ENCODE measurements at places on chromosomes 5 and 9. TPM values are rescaled to one million over a fixed set of nuclear protein-coding genes. Genes with fewer than 3 reads are reported as not detected.

- DNase-seq, result no peak
Observed at GRCh38 chr9:37968228-37968701, 64.3 kb upstream of the SLC25A51 start.

WNK2 gene
- 38.9 TPM for polyA plus RNA-seq

- no peak for DNase-seq
Observed at GRCh38 chr9:114385397-114386181, 2.2 kb downstream of the AKNA start.

DNA sequence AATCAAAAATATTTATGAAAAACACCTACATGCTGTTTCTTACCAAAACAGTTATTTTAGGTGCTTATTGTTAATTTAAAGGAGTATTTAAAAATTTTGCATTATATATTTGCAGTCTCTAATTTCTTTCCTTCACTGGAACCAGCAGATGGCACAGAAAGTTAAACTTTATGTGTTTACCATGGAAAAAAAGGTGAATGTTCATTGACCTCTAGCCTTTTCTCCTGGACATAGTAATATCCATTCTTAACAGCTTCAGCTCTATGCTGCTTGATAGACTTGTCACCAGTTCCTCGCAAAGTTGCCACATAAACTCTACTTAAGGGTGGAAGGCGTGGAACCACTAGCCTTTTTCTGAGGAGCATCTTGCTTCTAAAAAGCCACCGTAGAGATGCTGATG lies 38.7 kb upstream of the NUDT12 start:
- DNase-seq, result no peak

DNA sequence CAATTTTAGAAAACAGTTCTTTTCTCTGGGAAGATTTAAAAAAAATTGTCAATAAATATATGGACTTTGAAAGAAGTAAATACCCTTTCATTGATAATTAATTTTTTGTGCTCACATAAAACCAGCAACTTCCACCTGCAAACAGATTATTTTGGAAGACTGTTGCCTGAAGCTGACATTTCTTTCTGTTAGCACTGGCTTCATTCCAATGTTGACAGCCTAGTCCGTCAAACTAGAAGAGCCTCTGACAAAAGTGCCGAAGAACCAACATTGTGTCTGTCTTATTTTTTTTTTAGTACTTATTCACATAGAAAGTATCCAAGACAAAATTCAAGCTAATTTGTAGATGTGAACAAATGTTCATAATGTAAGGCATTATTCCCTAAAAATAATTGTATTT lies 108.6 kb upstream of the TMEM161B start:
- DNase-seq, result no peak

DNA sequence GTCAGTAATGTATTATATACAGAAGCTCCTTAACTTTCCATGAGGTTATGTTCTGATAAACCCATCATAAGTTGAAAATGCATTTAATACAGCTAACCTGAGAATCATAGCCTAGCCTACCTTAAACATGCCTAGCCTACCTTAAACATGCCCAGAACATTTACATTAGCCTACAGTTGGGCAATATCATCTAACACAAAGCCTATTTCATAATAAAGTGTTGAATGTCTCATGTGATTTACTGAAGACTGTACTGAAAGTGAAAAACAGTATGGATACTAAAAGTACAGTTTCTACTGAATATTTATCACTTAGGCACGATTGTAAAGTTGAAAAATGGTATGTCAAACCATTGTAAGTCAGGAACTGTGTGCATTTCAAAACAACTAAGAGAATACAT lies 1.6 kb downstream of the GM2A start:
- DNase-seq, result no peak

DNA sequence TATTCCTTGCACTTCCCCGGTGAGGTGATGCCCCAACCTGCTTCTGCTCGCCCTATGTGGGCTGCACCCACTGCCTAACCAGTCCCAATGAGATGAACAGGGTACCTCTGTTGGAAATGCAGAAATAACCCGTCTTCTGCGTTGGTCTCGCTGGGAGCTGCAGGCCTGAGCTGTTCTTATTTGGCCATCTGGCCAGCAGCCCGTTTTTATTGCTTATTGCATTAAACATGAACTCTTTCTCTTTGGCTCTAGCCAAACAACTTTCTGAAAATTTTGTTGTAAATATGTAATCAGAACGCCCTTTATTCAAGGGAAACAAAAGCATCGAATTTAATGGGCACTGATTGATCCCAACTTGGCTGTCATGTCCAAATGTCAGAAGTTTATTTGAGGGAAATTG lies 124.7 kb upstream of the FTMT start:
- no peak for DNase-seq

DNA sequence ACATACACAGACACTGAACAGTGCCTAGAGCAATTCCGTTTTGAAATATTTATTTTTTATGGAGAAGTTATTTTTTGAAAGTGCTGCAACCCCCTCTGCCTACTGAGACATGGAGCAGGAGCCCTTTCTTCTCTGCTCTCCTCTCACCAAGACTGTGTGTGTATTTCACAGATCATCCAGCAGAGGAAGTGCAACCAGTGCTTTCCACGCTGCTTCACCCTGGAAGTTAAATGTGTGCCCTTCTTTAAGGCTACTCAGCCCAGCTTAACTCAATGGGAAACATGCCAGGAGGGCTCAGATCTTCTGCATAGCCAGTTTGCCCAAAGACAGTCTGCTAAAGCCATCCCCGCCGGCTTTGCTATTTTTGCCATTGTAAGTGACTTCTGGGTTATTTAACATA lies 606.3 kb downstream of the TLE1 start:
- DNase-seq, result no peak

FOXE1 gene
- not detected for polyA plus RNA-seq

DNA sequence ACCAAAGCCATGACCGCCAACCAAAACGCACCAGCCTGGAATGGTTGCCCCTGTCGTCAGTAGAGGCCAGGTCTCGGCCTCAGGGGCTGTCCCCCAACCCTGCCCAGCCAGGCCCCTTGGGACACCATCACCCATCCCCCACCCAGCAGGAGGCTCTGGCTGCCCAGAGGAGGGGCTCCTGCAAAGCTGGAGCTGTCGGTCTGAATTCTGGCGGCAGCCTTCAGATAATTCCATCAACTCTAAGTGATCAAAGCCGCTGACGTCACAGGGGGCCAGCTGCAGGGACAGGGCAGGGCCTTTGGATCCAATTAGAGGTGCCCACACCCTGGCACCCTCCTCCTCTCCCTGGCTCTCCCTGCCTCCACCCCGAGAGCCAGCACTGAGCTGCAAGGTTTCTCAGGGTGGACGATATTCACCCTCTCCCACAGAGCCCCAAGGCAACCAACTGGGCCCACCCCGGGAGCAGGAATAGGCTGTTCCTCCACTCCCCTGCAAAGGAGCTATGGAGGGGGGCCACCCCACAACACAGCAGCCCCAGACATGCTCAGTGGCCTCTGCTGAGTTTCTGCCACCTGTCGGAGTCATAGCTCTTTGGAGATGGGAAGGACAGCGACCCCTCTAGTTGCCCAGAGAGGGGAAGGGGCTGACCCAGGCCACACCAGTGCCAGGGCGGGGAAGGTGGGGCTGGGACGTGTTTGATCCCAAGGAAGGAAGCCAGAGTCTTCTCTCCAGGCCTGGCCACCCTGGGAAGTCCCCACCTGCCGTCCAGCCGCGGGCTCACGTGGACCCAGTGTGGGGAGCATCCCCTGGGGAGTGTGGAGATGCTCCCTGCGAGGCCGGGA lies 78.4 kb downstream of the NTNG2 start:
- no peak for DNase-seq

- DNase-seq, result no peak
Observed at GRCh38 chr9:98442541-98442940, 187.1 kb upstream of the TBC1D2 start.

GRCh38 chr9:129826759-129827158 lies 2.8 kb upstream of the TOR1A start:
- DNase-seq, result no peak

DNA sequence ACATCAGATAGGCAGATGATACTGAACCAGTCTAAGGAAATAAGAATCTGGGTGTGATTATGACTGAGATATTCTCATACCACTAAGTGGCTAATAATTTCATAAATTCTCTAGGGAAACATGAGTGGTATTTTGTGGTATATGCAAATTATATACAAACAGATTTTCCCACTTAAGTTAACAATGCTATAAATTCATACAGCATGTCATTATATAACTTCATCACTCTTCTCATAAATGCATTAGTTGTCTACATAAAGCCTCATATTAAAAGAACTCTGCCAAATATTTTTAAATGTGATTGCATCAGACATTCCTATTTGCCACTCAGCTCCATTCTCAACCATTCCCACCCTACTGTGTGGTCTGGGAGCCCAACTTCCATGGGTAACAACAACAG lies 226.5 kb downstream of the TLE1 start:
- no peak for DNase-seq

GRIN3A gene
- 1.6 TPM for polyA plus RNA-seq

GRCh38 chr9:78692871-78693270 lies 395.9 kb downstream of the PSAT1 start:
- DNase-seq, result no peak

TAF1L gene
- polyA plus RNA-seq, result 0.13 TPM

DNA sequence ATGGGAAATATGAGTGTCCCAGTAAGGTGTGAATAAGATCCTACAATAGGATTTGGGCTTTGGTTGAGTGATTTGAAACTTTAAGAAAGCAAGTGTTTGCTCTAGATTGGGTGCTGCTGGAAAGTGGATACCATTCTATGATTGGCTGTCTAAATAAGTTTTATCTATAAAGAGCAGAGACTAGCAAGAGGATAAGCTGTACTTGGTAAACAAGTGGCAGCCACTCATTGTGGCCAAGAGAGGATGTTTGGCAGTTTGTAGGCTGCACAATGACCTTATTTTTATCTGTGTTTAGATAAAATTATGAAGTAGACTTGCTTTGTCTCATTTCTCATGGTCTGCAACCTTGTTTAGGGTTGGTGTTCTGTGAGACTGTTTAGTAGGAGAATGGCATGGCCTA lies 341.6 kb upstream of the PIK3R1 start:
- DNase-seq, result no peak

GRCh38 chr5:139638090-139638735 lies 9.9 kb upstream of the CXXC5 start:
- no peak for DNase-seq

DNA sequence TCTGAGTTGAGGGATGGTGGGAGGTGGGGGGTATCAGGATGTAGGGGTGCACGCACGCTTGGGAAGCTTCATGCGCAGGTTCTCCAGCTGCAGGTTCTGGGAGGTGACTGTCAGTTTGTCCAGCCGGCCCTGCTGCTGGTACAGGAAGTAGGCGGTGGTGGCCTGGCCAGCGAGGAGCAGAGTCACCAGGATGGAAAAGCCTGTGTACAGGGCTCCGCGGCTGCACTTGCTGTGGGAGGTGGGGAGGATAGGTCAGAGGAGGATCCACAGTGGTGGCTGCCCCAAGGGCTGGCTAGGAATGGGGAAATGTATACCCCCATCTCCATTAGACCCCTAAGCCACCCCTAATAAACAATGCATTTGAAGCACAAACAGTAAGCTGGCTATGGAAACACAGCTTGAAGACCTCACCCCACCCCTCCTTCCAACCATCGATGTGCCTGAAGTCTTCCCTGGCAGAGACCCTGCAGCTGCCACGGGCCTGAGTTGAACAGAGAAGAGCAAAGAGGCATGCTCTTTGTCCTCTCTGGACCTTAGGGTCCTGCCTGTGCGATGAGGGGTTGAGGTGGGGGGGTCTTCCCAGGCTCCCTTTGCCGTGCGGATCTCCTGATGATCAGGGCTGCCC lies 5.5 kb downstream of the CD74 start:
- no peak for DNase-seq

TAS2R1 gene
- polyA plus RNA-seq, result not detected
